Activated CD8-positive, alpha-beta memory T cell treated with anti-CD3 and anti-CD28 coated beads for 48 hours (primary cell): ENCODE measurements at places on chromosomes 5 and 9.

- no peak for DNase-seq
Measured at GRCh38 chr5:99460701-99461100, 531.9 kb upstream of the CHD1 start.

DNA sequence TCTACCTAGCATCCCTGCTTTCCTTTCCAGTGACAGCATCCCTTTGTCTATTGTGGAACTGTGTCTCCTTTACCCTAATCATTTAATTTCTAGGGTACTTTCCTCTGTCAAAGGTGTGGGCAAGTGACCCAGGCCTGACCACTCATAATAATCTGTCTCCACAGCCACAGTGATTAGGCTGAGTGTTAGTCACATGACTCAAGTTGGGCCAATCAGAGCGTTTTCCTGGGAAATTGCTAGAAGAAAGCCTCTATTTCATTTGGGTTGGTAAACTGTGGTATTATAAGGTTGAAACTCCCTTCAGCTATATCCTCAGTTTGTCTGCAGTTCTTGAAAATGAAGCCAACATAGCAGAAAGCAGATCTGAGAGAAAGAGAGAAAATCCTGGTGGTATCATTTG lies 14.2 kb upstream of the AP3B1 start:
- DNase-seq: no peak

DNA sequence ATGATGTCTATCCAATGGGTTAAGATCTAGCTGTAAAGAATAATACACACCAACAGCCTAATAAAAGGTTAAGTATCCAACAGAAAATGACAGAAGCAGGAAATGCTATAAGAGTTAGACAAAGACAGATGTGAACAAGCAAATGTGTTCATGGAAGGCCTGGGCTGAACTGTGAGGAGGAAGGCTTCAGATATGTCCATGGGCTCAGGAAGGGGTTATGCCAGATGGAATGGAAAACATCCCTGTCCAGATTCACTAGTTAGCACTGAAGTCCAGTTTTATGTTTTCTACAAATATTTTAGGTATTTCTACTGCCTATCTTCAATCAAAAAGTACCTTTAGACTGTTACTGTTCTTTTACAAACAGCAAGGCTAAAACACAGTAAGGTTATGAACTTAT lies 27.1 kb downstream of the ERAP1 start:
- no peak for DNase-seq

DNA sequence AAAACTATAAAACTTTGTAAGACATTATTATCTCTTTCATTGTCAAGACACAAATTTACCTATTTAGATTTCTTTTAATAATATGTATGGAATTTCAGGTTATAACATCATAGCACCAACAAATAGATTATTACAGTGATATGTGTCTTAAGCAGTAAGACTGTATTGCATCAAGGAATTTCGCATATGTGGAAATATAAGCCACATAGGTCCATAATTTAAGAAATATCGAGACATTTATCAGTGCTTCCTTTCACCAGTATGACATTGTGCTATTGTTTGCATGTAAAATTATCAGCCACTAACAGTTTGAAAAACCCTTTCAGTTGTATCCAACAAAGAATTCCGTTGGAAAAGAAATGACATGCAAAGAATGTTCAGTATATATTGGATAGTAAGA lies 186.7 kb upstream of the RASA1 start:
- no peak for DNase-seq

DNA sequence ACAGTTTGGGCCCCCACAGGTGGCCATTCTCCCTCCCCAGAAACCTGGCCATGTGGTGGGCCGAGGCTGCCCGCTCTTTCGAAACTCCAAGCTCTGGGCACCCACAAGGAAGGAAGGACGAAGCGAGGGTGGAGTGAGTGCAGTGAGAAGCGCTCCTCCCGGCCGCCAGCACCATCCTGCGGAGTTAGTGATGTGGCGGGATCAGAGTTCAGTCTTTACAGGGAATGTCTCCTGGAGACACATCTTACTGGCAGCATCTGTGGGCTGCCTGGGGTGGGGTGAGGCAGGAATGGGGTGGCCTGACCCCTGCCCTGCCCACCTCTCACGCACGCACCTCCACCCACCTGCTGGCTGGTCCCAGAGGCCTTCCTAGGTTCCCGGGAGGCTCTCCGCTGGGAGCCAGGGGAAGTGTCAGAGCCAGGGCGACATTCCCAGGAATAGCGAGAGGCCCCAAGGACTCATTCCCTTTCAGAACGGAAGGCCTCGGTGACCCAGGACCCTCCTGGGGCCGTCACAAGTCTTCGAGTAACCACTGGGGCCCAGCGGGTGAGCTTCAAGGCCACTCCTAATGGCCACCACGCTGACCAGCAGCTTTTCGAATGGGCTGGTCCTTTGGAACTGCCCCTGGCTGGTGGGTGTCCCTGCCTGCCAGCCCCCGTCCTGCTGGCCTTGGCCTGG lies 5.5 kb upstream of the RNU6ATAC start:
- DNase-seq: no peak

DNA sequence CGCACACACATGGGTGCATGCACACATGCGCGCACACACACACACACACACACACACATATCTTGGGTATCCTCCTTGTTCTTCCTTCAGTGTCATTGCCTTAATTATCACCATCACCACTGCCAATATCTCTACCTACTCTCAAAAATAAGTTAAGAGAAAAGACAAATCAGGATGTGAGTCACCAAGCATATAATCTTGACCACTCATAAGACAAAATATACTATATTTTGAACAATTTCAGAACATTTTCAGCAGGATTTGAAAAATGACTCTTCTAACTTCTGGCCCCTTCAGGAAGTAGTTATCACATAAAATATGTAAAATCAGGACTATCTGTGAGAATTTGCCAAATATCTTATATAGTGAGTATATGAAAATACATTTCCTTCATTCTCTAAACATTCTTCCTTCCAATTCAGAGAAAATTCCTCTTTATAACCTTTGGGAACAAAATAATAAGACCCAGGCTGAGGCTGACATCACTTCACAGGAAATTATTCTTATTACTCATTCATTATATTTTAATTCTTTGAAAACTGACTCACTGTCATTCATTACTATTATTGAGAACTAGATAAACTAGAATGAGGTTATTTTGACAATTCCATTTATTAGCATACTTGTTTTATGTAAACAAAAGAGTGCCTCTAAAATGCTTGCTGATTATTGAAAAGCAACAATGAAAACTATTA lies 772.0 kb upstream of the ACO1 start:
- no peak for DNase-seq

GRCh38 chr5:96316487-96316886 lies 116.6 kb downstream of the PCSK1 start:
- DNase-seq: no peak

GRCh38 chr5:36145311-36145710 lies 6.4 kb downstream of the LMBRD2 start:
- DNase-seq: no peak

GRCh38 chr5:90434116-90434714 lies 24.7 kb upstream of the CETN3 start:
- DNase-seq: no peak

DNA sequence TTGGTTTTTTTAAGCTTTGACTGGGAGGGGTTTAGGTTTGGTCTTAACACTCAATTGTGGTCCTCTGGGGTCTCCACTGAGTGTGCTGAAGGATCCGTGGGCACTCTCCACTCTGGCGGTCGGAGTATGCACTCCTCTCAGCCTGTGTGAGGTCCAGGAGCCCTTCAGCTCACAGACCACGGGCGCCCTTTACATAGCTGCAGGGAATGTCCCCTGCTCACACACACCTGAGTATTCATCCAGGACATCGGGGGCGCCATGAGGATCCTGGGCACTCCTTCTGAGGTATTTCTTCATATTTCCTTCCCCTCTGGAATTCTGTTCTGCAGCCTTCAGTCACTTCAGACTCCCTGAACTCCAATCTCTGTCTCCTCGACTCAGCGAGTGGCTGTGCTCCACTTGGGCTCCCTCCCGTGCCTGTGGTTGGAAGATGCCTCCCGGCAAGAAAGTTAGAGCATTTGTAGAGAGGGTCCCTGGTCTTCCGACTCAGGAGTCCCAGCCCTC lies 12.5 kb downstream of the TRIP13 start:
- no peak for DNase-seq

DNA sequence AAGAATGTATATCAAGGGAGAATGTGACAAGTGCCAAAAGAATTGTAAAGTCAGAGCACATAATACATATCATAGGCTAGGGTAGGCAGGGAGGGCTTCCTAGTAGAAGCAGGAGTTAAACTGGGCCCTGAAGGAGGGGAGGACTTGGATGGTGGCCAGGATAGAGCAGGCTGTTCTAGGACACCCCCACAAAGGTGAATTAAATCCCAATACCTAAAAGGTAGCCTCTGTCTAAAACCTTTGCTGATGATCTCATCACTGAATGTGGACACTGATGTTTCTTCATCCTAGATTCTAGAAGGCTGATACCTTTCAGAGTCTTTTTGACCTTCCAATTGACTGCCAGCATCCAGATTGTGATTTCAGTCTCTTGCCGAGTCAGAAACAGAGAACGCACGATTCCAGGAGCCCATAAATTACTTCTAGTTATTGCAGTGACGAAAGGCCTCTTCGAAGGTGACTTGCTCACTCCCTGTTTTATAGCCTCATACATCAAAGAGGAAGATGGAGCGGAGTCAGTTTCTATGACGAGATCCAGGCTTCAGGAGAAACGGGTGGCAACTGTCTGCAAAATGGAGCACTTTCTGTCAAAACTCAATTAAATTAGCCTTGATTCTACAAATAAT lies 43.2 kb downstream of the KIF4B start:
- no peak for DNase-seq

DNA sequence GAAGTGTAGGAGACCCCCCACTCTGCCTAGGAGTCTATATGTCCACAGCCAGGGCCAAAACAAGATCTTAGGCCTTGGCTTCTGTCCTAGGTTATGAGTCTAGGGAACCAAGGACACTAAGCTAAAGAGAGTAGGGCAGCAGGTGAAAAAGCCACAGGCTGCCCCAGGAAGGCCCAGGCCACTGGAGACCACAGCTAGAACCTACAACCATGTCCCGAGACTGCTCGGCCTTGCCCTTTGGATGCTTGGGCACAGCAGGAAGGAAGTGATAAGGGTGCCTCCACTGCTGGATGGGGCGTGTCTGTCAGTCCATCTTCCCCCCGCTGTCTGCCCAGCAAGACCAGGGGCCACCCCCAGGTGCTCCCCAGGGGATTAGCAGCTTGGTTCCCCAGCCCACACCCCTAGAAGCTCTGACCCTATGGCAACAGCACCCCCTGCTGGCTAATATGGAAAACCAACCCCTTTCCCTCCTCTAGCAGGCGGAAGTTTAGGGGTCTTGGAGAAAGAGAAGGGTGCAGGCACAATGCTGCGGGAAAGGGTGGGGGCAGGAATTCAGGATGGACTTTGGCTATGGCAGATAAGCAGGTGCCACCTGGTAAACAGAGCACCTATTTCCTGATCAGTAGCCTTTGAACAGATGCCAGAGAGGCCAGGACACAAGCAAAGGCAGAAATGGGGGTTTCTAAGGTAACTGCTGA lies 10.5 kb upstream of the IRF1 start:
- no peak for DNase-seq

GRCh38 chr5:93358176-93358575 lies 222.8 kb downstream of the NR2F1-AS1 start:
- no peak for DNase-seq

DNA sequence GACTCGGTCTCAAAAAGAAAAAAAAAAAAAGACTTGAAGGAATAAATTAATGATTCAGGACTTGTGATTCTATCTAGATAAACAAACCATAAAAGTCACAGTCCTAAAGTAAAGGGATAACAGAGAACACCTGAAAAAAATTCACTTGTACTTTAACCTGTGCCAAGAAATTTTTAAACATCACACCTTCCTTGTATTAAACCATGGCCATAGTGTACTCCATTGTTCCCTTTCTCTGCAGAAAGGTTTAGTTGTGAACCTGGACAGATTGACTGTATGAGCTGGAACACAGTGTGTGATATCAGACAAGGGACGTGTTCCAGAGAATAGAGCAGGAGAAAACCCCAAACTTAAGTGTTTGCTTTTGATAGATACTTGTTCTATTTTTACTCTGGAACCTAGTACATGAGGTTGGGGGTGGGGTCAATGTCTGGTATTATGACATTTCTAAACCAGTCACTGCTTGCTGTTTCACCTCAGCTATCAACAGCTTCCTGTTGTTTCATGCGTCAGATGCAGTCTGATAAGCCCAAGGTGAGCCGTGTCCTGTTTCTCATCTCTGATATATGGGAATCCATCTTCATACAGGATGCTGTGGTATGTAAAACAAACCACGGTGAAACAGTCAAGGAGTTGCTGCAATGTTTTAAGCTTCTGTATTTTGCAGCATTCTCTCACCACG lies 62.5 kb upstream of the ITGA1 start:
- no peak for DNase-seq

GRCh38 chr9:79357194-79357593 lies 214.6 kb upstream of the TLE4 start:
- DNase-seq: no peak

DNA sequence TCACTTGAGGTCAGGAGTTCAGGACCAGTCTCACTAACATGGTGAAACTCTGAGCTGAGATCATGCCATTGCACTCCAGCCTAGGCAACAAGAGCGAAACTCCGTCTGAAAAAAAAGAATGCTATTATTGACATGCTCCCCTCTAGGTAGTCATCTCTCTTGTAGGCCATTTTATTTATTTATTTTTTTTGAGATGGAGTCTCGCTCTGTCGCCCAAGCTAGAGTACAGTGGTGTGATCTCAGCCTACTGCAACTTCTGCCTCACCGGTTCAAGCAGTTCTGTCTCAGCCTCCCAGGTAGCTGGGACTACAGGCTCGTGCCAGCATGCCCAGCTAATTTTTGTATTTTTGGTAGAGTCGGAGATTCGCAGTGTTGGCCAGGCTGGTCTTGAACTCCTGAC lies 20.6 kb upstream of the NIM1K start:
- no peak for DNase-seq

DNA sequence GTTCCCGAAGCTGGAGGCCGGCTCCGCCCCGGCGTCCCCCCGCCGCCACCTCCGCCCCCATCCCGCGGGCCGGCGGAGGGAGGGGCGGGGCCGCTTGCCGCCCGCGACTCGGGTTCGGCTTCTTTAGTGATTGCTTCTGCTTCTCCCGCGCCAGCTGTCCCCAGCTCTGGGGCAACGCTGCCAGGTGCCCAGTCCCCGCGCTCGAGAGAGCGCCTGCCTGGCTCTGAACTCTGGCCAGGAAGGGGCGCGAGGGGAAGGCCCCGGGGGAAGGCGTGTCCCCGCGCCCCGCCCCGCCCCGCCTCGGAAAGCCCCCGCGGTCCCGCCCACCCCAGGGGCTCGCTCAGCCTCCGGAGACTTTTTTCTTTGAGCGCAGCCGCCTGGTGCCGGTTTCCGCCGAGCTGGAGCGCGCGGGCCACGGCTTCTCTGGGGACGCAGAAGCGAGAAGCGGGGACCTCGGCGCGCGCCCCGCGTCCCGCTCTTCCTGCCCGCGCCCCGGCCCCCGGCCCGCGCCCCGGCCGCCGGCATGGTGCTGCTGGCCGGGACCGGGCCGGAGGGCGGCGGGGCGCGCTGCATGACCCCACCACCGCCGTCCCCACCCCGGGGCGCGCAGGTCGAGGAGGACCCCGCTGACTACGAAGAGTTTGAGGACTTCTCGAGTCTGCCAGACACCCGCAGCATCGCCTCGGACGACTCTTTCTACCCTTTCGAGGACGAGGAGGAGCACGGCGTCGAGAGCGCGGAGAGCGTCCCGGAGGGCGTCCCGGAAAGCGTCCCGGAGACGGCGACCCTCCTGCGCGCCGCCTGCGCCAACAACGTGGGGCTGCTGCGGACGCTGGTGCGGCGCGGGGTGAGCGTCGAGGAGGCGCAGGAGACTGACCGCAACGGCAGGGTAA lies at the start of gene ANKRD33B:
TSS of gene ANKRD33B (plus strand) at position 126 of the 893 bp plus-strand sequence. CDS start at position 524, 398 bp downstream.
- DNase-seq: peak; percentile 51
